Stimulated activated CD8-positive, alpha-beta memory T cell treated with anti-CD3 and anti-CD28 coated beads, Interleukin-7, amount 100 ng/mL, for 1 hour (primary cell): ENCODE measurements at places on chromosomes 3 and 15.

DNA sequence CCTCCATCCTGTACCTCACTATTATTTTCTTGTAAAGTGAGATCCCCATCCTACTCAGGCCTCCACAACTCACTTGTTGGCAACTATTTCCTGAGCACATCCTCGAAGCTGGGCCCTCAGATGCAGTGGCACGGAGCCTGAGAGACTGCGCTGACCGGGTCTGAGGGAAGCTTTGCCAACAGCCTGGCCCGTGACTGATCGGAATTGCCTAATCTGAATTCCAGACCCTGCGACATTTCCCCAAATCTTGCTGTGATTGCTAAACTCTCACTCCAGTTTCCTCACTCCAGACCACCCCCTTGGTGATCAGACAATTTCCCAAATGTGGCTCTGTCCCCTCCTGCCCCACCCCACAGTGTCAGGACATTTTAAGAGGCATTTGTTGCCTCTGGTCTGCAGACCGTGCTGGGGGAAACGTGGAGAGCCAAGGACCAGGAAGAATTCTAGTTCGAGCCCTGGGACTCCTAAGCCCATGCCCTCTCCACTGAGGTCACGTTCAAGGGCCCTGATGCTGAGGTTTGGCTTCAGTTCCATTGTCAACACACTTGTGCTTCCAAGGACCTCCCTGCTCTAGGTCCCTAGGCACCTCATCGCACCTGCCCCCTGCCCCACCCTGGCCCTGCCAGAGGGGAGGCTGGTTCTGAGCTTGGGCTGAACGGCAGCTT, 22.8 kb downstream of the KLHL25 start:
- DNase-seq, result no peak

DNA sequence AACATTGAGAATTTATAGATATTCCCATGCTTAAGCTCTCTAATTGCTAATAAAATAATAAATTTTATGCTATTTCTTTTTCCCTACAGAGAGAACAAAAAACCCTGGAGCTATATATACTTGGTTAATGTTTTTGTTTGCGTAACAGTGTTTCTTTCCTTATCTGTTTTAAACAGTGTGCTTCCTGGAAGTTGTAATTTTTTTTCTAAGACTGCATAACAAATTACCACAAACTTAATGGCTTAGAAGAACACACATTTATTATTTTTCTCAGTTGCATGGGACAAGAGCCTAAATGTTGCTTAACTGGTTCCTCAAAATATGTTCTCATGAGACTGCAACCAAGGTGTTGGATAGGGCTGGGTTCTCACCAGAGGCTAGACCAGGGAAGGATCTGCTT, 49.7 kb upstream of the DPH6 start:
- no peak for DNase-seq

DNA sequence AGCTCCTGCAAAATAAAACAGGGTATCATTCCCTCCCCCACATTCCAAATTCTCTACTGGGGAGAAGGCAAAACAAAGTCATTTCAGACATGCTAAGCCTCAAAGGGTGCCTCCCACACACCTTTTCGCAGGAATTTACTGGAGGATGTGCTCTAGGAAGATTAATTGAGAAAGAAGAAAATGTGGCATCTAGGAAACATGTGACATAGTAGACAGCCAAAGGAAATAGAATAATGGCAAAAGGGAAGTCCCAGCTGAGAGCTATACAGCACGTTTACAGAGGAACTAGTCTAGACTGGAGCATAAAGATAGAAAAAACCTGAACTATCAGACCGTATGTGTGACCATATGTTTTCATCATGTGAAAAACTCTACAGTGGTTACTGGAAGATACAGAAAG, 58.8 kb upstream of the MELTF start:
- DNase-seq, result no peak

DNA sequence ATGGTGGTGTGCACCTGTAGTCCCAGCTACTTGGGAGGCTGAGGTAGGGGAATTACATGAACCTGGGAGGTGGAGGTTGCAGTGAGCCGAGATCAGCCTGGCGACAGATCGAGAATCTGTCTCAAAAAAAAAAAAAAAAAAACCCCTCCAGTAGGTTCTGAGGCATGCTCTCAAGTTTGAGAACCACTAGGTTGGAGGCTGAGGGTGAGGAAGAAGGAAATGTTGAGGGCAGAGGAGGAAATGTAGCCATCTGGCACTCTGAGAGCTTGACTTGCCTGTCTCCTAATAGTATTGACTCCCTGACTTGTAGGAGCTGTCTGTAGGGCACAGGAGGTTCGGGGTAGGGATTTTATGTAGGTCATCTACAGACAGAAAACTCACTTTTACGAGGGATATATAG, 204.6 kb downstream of the OPA1 start:
- DNase-seq, result no peak

DNA sequence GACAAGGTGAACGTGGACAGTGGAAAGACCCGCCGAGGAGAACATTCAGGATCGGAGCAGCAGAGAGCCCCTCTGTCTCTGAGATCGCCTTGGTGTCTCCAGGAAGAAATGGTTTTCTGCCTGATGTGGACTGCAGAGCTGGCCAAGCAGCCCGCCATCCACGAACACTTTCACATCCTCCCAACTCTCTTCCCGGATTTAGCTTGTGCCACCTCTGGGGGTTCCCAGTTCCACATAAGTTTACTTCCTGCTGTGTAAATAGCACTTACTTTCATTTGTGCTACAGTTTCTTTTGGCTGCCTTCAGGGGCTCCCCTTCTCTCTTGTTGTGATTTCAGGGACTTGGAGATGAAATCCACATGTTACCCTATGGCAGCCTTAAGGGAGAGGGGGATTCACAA, 48.4 kb downstream of the SEMA5B start:
- no peak for DNase-seq

DNA sequence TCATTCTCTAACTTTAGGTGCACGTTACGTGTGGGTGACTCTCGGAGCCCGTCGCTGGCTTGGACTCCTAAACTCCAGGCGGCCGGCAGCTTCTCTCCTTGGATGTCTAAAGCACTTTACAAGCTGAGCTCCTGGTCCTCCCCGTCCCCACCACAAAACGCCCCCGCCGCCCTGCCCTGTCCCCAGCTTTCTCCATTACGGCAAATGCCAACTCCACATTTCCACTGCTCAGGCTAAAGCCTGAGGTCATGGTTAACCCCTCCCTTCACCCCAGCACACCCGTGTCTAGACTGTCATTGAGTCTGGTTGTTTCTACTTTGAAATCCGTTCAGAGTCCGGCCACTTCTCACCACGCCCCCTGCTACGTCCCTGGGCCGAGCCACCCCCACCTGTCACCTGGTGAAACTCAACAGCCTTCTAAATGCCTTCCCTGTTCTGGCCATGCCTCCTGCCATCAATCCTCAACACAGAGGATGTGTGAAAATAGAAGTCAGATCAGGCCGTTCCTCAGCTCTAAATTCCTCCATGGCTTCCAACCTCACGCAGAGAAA, 8.1 kb upstream of the PCSK6 start:
- DNase-seq, result no peak

DNA sequence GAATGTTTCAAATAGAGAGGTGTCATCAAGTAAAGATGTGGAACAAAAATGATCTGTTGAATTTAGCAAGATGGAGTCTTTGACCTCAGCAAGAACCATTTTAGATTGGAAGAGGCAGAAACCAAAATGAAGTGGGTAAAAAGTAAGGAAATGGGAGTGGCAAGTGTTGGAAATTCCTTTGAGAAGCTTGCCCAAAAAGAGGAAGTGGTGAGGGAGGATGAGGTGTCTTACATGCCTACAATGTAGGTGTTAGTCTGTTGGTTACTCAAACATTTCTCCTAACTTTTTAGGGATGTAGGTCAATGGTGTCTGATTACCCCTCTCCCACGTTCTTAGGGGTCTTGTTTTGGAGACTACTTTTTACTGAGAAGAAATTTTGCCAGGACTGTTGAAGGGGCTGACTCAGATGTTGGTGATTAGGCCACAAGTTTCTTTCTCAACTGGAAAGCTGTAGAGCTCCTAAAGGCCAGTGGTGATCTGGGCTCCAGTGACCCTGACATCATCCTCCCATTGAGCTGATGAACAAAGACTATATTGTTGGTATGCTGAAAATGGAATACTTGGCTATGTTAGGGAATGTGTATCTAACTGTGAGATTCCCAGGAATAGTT, 5.1 kb downstream of the PPP2R3A start:
- DNase-seq, result no peak

DNA sequence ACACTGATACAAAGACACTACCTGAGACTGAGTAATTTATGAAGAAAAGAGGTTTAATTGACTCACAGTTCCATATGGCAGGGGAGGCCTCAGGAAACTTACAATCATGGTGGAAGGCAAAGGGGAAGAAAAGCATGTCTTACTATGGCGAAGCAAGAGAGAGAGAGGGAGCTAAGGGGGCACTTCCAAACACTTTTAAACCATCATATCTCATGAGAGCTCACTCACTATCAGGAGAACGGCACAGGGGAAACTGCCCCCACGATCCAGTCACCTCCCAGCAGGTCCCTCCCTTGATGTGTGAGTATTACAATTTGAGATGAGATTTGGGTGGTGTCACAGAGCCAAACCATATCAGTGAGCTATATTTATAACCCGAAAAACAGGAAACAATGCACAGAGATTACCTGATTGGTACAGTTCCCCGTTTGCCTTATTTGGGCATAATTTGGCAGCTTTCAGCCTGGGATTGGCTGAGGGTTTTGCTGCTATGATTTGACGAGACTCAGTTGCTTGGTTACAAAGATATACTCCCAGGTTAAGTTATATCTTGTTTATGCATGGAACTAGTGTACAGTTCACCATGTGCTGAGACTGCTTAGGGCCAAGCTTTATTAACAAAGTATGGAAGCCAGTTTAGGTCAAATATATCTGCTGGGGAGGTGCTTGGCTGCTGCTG, 184.2 kb downstream of the NR2F2 start:
- no peak for DNase-seq

DNA sequence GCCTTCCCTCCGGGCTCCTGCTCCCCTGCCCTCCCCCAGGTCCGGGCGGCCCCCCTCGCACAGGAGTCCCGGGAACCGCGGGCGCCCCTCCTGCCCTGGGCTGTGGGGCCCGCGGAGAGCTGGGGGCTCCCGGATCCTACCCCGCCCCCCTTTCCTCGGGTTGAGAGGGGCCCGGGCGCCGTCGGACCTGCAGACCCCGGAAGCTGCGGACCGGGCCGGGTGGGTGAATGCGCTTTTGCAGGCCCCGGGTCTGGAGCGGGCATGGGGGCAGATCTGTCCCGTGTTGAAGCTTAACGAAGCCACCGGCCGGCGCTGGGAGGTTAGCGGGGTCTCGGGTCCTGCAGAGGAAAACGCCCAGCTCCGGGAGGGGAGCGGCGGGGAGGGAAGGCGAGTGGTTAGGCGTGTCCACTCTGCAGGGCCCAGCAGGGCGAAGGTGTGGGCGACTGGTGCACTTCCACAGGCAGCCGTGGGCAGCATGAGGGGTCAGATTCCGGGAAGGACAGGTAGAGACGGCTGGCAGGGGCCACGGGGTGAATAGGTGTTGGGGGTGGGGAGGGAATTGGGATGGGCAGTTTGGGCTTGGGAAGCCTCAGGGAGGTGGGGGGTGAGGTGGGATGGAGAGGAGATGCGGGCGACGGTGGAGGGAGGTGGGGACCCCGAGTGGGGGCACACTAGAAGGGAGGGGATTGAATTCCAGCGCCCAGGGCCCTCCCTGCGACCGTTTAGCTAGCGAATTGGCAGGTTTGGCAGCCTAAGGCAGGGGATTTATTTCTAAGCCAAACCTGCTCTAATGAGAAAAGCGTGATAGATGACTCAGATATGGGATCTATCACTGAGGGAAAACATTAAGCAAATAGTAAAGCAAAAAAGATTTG, 635 bp downstream of the CD276 start:
- no peak for DNase-seq

GRCh38 chr3:146546366-146546965, 2.1 kb upstream of the PLSCR1 start:
- DNase-seq, result no peak

DNA sequence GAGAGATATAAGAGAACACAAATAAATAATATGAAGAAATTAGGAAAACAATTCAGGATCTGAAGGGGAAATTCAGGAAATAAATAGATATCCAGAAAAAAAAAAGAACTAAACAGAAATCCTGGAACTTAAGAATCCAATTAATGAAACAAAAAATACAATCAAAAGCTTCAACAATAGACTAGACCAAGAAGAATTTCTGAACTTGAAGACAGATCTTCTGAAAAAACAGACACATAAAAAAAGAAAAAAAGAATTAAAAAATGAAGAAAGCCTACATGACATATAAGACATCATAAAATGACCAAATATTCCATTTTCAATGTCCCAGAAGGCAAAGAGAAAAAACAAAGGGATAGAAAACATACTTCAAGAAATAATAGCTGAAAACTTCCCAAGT, 68.3 kb upstream of the IMPG2 start:
- no peak for DNase-seq

GRCh38 chr3:40098261-40098759, 211.2 kb upstream of the EIF1B start:
- no peak for DNase-seq

DNA sequence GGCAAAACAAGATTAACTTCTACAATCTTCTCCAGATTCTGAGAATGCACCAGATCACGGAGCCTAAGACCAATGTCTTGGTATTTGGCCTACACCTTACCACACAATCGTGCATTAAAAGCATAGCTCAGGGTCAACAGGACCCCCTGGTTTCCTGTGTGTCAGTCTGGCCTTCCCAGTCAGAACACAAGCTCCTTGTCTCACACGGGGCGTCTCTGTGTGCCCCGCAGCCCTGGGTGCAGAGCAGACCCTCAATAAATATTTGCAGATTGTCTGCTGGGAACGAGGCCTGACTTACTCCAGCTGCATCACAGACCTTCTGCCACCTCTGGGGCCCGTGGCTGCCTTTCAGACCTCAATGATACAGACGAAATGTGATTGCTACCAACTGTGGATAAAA, 82.5 kb upstream of the CTNNB1 start:
- no peak for DNase-seq

DNA sequence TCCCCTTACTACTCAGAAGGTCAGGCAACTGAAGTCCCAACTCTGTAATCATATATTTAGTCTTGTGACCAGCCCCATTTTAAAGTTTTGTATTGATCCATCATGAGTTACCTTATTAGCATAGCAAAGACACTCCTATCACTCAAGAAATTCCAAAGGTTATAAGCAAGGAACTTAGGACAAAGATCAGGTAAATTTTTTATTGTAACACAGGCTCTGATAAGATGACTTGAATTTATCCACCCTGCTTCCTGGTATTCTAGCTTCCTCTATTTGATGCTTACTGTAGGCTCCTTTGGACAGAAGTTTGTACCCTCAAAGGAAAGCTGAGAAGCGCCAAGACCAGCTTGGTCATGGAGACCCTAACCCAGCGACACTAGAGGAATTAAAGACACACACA, 8.2 kb upstream of the NDN start:
- no peak for DNase-seq

DNA sequence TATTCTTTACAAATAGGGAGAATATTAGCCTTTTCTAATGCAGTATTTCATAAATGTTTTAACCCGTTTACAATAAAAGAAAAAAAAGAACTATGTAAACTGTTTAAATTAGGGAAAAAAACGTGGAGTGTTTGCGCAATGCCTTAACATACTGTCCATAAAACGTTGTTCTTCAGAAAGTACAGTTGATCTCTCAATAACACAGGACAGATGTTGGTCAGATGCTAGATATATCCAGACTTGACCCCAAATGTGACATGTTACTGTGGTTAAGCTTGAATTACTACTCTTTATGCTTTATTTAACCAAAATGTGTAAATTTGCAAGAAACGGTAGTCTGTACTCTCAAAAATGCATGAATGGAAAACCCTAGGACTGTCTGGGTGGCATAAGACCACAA, 110.3 kb downstream of the PLOD2 start:
- no peak for DNase-seq
